ENCODE measurements at places on chromosomes 3 and 15.

- DNase-seq = no peak
Measured at GRCh38 chr3:179450901-179451264, 387 bp downstream of the GNB4 start.

GRCh38 chr3:196323016-196323415 is 5.0 kb upstream of the DYNLT2B start:
- no peak for DNase-seq

DNA sequence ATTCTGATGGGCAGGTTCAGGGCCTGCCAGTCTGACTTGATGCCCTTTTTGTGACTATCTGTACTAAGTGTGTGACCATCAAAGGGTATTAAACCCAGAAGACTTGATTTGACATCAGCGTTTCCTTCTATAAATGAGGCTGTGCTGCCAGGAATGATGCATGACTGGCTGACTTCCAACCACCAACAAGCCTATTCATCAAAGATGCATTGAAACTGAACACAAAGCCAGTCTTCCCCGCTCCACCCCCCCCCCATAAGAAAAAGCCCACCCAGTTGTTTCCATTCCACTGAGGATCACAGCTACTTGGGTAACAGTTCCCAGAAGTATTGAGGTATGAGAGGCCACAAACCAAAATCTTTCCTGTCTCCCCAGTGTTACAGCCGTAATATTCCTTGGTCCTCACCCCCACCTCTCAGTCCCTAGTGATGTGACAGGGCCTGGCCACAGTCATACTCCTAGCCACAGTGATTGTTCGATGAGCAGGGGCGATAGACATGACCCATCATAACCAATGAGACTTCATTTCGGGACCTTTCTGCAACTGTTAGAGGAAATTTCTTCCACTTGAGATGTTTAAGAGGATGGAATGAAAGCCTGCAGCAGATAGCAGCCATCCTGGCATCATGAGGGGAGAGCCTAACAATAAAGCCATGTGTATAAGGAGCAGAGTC is 22.6 kb downstream of the SH3BP5 start:
- peak; percentile 56 for DNase-seq

GRCh38 chr3:30948426-30948825 is 54.0 kb upstream of the GADL1 start:
- no peak for DNase-seq

- no peak for DNase-seq
Measured at GRCh38 chr3:123357275-123357674, 91.6 kb downstream of the ADCY5 start.

DNA sequence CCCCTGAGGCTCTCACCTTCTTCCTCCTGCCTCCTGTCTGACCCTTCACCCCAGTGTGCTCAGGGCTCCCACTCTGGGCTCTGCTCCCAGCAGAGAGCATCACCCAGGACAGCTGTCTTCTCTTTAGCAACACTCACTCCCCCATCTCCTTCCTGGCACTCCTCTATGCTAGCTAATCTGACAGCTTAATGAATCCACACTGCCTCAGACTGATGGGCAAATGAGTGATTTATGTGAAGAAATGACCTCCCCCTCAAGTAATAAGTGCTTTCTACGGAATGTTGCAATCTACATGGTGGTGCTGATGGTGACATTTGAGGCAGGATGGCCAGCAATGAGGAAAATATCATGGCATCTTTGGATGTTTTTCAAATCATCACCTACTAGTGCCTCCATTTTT is 83.6 kb downstream of the LSM3 start:
- DNase-seq = no peak

DNA sequence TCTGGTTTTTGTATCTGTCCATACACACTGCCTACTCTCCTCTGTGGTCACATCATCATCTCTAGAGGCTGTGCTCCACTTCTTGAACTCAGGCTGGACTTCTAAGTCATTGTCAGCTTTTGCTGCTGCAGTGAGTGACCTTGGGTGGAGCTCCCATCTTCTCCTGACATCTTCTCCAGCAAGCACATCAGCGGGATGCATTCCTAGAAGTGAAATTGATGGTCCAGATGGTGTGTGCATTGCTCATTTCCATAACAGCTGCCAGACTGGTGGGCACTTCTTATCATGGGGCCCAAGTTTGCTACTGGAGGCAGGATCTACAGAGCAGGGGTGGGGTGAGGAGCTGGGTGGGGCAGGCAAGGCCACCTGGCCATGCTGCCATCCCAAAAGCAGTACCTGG is 109.9 kb downstream of the DNAJB8 start:
- DNase-seq = no peak

All from G401 (cell line).